Activated CD4-positive, alpha-beta T cell treated with anti-CD3 and anti-CD28 coated beads for 24 hours (primary cell): ENCODE measurements at places on chromosomes 4 and X.

DNA sequence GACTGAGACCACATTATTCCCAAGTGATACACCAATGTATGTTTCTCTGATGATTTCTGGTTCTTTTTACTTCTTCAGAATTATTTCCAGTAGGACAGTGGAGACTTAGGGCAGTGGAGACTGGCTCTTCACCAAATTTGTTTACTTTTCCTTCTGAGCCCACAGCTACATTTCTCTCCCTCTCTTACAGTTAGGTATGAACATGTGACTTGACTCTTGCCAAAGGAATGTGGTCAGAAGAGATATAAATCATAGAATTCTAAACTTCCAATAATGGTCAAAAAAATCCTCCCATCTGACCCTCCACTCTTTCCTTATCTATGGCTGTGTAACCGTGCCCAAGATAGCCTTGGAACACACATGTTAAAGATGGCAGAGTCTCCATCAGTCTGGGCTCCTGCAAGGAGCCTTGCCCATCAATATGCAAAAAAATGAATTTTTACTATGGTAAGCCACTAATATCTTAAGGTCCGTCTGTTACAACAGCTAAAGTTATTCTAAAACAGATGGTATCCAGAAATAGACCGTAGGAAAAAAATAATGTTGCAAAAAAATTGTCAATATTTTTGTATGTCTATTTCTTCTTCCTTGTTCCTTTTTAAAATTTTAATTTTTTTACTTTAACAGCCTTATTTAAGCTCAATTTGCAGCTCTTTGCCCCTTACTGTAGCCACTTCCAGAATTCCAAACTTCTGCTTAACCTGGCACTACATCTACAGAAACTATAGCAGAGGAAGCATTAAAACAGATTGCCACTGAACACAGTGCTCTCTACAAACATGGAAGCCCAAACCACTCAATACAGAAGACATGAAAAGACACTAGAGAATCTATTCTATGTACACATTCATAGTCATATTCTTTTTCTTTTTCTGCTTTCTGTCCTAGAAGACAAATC, 260.7 kb downstream of the COL25A1 start:
- DNase-seq = no peak

- no peak for DNase-seq
These were observed 373.6 kb upstream of the NDST3 start for GRCh38 chr4:117660668-117661067.

GRCh38 chr4:123526511-123526910, 129.9 kb downstream of the SPRY1 start:
- DNase-seq = no peak

GRCh38 chrX:68090266-68090665, 343.0 kb downstream of the OPHN1 start:
- no peak for DNase-seq

DNA sequence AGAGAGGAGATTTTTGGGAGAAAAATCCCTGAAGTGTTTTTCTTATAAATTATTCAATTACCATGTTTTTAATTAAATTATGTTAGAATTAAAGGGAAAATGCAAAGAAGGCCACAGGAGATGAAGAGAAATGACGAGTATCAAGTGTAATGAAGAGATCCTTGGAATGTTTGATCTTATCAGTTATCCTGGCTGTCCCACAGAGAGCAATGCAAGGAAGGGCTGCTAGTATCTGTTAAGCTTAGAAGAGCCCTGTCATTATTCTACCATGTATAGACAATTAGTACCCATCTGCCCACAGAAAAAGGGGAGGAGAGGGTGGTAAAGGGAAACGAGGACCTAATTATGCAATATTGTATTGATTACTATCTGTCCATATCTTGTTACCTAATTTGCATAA, 257.1 kb downstream of the BANK1 start:
- no peak for DNase-seq

GRCh38 chrX:13540602-13541001, 28.8 kb upstream of the EGFL6 start:
- DNase-seq = no peak

- no peak for DNase-seq
These were observed 230.3 kb upstream of the NEIL3 start for GRCh38 chr4:177079327-177079726.

- DNase-seq = no peak
These were observed 201.7 kb upstream of the ADAMTS3 start for GRCh38 chr4:72770708-72771107.

DNA sequence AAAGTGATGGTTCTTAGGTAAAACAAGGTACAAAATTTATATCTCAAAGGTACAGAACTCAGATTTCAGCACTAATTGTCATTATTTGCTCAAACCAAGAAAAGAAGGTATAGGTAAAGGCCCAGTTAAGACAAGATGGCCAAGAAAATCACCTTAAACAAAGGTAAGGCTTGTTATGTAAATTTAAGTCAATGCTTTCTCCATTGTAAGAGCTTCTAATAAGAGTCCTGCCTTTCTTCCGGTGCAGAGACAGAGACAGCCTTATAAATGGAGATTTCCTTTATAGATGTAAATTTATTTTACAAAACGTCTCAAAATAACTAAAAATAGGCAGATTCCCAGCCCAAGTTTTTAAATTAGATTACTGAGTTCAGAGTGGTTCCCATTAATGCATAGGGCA, 89.9 kb downstream of the EDA start:
- no peak for DNase-seq

GRCh38 chr4:101366331-101366730, 19.0 kb upstream of the PPP3CA start:
- DNase-seq = no peak

GRCh38 chr4:183343730-183344129, 21.5 kb upstream of the CLDN24 start:
- DNase-seq = no peak

GRCh38 chrX:131032354-131033230, 25.6 kb upstream of the ARHGAP36 start:
- no peak for DNase-seq

DNA sequence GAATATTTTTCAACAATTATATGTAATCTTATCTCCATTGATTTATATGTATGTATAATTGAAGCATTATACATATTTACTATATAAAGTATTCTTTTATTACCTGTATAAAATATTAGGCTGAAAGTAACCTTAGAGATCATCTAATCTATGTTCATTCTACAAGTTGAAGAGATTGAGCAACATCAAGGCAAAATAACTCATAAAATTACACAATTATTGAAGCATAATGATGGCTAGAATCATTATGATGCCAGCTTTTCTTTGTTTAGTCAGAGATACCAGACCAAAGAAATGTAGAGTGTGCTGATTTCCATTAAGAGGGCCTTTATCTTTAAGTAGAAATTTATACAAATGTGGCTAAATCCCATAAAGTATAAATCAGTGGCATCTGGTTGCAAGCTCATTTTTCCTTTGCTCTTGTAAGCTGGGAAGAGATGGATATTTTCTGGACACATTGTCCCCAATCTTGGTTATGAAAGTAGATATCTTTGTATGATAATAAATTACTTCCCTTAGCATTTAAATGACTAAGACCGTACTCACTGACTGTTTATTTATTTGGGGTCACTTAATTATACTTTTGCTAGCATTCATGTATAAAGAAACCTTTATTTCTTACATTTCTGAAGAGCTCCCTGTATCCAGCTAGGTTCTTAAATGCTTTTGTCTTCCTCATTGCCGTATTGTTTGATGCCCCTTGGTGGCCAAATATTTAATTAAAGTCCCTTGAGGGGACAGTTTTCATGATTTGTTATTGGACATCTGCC, 339.8 kb downstream of the PCDH7 start:
- DNase-seq = no peak

GRCh38 chrX:133561251-133561650, 146.0 kb upstream of the GPC4 start:
- DNase-seq = no peak

DNA sequence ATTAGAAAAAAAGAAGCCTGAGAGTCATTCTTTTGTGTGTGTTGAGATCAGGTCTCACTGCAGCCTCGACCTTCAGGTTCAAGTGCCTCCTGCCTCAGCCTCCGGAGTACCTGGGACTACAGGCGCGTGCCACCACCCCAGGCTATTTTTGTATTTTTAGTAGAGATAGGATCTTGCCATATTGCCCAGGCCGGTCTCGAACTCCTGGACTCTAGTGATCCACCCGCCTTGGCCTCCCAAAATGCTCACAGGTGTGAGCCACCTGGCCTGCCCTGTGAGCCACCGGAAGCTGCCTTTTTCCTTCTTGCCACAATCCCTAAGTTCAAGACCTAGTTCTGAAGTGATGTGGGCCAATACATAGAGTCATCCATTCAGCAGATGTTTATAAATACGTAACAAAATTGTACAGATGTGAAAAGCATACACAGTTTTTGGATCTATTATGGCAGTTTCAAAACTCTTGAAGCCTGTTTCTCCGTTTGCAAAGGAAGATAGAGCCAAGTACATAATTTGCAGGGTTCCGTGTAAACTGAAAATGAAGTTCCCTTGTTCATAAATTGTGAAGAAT, 536 bp upstream of the CTSO start:
- DNase-seq = no peak

DNA sequence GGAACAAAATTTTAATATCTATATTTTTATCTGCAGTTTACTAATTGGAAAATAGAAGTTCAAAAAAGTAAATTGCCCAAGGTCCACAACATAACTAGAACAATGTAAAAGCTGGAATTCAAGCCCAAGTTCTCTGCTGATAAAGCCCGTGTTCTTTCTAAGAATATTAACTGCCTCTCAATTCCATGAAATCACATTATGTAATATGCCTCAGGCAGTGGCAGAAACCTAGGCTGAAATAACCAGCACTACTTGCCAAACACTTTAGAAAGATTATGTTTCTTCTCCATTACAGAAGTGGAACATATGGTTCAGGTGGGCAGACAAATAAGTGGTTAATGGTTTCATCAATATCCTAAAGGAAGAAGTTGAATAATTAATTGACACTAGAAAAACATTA, 56.7 kb upstream of the ADGRL3 start:
- DNase-seq = no peak

DNA sequence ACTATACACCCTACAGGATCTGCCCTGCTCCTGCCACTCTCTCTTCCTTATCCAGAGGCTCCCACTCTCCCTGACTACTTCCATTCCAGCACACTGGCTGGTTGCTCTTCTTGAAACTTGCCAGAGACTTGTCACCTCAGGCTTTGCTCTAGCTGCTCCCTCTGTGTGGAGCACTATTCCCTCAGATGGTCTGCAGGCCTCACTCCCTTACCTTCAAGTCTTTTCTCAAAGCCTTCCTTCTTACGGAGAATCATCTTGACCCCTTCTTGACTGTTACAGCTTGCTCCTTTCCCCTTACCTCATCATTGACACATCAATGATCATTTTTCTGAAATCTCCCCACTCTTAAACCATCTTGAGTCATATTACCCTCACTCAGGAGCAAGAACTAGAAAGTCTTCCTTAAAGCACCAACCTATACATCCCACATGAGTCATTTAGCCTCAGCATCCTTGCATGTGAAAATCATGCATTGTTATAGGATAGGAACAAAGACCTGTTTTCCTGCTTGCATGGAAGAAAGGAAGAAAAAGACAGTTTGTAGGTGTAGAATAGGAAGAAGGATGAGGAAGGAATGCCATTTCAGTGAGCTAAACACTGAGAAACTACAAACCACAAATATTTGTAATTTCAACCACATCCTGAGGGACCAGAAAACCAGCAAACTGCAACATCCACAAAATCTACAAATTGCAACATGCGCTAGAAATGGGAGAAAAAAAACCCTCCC, 55.7 kb downstream of the ANTXR2 start:
- DNase-seq = no peak

DNA sequence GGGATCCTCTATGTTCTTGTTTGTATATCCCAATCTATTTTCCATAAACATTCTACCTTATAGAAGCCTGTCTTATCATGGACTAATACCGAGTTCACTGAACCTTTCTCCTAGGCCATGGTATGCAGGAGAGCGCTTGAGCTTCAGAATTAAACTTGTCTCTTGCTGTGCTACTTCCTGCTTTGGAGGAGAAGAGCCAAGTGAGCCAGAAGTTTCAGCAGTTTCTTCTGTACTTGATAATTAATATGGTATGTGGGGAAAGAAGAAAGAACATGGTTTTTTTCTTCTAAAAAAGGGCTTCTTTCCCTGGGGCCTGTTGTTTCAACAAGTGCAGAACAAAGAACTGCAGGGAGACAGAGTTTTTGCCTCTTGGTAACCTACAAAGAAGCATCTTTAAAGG, 172.8 kb downstream of the ATG4A start:
- DNase-seq = no peak

DNA sequence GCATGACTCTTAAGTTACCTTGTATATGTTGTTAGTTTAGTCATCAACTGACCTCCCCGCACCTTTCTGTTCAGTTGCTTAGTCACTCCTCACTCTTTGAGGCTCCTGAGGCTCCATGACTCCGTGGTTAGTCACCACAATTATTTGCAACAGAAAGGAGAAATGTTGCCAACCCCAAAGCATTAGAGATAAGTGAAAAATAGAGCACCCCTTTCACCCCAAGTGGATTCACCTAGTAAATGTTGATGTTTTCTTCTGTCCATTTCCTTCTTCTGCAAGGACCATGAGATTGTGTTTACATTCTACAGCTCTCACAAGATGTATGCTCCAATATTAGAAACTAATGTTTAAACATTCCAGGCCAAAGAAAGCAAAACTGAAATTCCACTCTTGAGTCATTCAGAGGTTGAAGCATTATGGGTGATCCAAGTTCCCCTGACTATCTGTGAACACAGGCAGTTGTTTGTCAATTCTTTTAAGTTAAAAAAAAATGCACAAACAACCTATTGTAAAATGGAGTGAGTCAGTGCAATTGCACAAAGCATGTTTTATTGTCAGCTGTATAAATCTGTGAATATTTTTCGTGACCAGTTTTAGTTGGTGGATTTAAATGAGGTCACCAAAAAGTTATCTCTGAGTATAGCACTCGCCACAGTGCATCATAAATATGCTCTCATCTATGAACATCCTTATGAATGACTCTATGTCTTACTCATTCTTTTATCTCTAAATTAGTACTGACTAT, 552.4 kb upstream of the MAGEB2 start:
- DNase-seq = no peak

- no peak for DNase-seq
These were observed 95.4 kb downstream of the TNIP2 start for GRCh38 chr4:2660596-2661211.

DNA sequence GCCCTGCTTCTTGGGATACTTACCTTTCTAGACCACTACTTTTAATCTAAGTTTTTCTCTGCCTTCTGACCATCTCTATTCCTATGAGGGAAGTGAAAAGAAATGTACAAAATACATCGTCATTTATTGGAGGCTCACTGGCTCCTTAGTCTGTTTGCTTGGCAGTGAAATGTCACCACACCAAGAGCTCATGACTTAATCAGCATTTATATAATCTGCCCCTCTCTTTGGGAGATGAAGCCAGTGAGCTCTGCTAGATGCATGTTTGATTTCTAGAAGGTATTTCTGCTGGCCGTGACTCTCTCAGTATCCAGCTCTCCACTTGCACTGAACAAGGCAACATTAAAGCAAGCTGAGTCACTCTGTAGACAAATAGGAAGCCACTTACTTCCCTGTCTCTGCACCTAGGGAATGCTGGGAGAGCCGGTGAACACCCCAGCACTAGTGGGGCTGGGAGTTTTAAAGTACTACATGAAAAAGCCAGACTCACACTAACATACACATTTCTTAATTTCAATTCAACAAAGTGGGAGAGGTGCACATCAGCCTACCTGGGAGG, 79.1 kb downstream of the MID1IP1 start:
- DNase-seq = no peak
